Hematopoietic multipotent progenitor cell (in vitro differentiated cells): ENCODE measurements at places on chromosomes 12 and 14. TPM values are rescaled to one million over a fixed set of nuclear protein-coding genes. Genes with fewer than 3 reads are reported as not detected.

DNA sequence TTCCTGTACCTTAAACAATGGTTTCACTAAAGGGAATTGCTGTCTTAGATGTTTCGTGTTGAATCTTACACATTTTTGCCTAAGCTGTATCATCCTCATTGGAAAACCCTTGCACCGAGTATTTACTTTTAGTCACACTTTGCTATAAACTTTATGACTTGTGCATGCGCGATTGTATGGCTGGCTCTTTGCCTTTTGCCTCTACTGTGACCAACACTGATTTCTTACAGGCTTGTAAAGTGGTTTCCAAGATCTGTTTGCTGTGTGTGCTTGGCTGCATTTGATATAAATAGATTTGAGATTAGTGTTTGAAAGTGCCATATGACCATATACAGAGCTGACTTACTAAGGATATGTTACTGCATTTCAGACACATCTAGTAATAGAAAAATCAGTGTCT, 40.5 kb downstream of the RASSF3 start:
- DNase-seq, result no peak

DNA sequence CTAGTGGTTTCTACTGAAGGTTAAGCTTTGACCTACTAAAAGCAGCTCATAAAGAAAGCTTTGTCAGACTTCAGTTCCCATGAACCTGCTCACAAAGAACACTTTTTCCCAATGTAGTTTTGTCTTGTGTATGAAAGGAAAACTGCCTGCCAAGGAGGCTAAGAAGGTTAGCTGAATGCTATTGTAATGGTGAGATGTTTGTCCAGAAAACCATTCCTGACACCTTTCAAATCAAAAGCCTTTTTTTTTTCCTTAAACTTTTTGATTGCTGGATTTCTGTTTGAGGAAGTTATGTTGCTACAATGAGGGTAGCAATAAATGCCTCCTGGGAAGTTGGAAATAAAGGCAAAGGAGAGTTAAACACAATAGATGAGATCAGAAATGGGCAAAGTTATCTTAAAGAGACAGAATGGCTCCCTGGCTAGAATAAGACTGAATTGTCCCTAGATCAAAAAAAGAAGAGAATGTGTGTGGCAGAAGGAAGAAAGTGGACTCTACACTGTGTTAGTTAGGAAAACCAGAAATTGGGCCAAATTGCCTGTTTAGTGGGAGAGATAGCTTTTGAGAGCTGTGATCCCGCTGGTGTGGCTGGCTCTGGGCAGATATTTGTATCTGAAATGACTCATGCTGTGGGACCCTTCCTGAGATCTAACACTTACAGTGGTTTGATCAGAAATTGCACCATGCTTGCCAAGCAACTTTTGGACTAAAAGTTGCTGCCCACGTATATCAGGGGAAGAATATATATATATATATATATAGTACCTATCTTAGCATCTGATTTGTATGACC, 27.5 kb downstream of the TECPR2 start:
- no peak for DNase-seq

DNA sequence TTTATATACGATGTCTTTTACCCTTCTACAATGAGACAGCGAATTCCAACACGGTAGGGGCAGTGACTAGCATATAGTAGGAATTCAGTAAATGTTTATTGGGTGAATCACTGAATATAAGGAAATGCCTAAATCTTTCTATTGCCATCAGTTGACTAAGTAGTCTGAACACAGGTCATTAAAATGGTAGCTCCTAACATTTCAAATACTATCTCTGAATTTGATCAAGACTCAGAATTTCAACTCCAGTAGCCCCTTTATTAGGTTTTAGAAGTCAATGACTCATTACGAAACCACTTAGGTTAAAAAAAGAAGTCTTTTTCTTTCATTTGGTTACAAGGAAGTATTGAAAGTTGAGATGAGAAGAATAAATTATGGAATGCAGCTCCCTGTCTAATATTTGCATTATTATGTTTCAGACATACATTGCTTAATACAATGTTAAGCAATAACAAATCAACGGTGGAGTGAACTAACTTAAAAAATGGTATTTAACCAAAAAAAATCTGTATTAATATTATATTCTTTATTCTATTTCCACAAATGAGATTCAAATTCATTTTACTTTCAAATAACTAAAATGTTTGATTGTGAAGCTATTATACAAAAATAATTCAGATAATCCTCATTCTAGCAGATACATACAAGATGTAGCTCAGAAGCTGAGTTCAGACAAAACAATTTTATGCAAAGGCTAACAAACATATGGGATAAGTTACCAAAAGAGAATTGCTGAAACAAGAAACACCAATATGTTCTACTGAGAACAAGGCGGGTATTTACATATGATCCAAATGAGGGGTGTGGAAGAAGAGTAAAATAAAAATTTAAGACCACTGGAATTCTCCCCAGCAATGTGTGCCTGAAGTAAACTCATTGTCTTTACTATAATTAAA, 302.7 kb downstream of the CEP128 start:
- no peak for DNase-seq

DNA sequence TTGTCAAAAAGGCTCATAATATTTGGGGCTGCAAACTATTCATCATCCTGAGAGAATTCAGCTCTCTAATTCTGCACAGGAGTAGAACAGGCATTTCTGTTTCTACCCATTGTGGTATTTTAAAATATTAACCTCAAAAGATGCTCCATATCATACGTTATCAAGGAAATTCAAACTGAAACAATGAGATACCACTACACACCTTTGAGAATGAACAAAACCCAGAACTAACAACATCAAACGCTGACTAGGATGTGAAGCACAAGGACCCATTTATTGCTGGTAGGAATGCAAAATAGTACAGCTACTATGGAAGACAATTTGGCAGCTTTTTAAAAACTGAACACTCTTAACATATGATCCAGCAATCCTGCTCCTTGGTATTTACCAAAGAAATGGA, 171.8 kb downstream of the DUSP6 start:
- DNase-seq, result no peak

GRCh38 chr12:108455706-108456105, 59.4 kb upstream of the FICD start:
- no peak for DNase-seq

DNA sequence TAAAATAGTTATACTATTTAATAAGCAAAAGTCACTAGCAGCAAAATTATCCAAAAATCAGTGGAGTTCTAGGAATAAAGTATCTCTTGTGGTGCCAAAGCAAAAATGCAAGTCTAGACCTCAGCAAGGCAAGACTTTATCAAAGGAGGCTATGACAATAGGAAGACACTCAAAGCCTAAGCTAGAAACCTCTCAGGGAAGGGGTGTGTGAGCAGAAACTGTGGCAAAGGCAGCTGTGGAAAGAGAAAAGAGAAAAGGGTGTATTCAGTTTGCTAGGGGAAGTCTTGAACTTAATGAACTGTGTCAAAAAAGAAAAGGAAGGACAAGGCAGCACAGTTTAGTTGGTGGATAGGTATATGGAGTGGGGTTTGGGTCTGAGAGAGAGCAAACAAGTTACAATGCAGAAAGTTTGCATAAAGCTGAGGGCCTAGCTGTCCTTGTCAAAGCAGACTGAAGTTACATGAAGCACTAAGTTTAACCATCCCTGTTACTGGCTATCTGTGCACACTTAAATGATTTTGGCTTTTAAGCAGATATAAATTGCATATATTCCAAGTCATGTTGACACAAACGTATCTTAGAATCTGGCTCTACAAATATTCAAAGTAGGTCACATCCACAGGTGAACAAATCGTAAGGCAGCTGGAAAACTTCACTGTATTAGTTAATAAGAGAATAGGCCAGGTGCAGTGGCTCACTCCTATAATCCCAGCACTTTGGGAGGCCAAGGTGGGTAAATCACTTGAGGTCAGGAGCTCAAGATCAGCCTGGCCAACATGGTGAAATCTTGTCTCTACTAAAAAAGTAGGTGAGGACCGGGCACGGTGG, 31.0 kb upstream of the AMN1 start:
- no peak for DNase-seq

DNA sequence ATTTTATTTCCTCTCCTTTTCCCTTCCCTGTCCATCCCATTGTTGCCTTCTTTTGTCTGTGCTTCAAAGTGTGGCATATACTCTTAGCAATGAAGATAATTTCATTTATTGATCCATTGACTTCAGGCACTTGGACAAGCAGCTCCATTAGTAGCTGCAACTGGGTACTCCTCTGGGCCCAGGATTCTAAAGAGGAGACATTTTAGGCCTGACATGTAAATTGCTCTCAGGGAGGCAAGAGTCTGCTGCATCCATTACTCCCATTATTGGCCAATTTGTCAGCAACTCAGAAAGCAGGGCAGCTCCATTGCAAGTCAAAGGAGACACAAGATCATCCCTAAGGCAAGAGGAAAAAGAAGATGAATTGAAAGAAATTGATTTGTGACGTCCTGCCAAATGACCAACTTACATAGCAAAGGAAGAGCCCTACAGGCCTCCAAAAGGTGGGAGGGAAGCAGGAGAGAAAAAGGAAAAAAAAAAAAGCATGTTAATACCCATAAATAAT, 1094.1 kb upstream of the FLRT2 start:
- no peak for DNase-seq

DNA sequence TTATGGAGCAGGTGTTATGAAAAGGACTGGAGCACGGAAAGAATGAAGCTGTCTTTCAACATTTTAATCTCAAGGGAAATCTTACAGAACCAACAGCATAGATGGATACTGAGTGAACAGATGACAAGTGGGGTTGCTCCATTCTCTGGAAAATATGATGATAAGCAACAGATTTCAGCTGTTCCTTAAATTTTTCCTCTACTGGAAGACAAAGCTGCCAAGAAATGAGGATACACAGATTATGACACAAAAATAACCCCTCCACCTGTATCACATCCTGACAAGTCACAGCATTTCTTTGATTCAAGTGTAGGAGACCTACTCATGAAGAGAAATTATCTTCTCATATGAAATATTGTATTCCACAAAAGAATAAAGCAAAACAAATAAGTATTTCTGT, 13.0 kb upstream of the TMTC2 start:
- DNase-seq, result no peak

- no peak for DNase-seq
Observed at GRCh38 chr14:89408907-89409700, 7.9 kb downstream of the FOXN3 start.

DNA sequence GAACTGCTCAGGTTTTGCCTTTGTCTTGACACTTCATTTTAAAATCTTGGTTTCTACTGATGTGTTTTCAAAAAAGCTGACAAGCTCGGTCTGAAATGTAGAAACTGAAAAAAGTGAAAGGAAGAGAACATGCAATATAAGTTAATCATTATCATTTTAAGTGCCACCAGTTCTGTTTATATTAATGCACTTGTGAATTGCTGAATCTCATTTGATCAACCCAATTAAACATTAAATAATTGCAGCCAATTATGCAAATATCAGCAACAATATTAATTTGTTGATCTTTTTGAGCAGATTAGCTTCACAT, 133.8 kb downstream of the BCAT1 start:
- no peak for DNase-seq

- DNase-seq, result no peak
Observed at GRCh38 chr14:66174453-66174891, 311.7 kb upstream of the CCDC196 start.

Gene TAS2R7
- not detected for total RNA-seq

DNA sequence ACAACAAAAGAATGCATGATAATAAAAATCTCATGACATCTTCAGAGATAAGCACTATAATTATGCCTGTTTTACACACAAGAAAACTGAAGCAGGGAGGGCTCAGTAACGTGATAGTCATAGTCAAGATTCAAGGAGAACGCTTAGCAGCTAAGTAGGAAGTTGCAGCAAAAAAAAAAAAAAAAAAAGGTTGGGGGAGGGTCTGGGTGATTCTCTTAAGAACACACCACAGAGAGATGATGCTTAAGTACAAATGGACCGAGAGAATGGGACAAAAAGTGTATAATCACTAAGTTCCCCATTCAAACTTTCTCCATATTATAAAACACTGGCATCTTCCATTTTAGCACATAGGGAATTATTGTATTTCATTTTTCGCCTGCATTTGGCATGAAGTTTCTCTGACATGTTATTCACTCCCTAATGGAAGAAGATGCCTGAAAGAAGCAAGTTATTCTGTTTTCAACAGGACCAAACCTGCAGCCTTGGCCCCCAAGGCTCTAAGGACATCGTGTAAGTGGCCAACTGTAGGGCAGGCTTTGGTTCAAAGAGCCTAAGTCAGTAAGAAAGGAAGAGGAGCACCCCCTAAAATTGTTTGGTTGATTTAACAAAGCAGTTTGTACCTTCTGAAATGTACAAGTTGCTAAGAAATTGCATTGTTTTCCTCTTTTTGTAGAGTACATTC, 142.9 kb upstream of the TMPO start:
- no peak for DNase-seq

Gene MAP3K9
- total RNA-seq, result 0.27 TPM

Gene PIWIL1
- total RNA-seq, result not detected

Gene PTCSC3
- total RNA-seq, result not detected

Gene CLEC14A
- total RNA-seq, result 0.27 TPM

- DNase-seq, result peak; percentile 68
Observed at GRCh38 chr14:92615451-92615850, 101.9 kb downstream of the RIN3 start.

Gene FAM161B
- total RNA-seq, result 2.7 TPM

DNA sequence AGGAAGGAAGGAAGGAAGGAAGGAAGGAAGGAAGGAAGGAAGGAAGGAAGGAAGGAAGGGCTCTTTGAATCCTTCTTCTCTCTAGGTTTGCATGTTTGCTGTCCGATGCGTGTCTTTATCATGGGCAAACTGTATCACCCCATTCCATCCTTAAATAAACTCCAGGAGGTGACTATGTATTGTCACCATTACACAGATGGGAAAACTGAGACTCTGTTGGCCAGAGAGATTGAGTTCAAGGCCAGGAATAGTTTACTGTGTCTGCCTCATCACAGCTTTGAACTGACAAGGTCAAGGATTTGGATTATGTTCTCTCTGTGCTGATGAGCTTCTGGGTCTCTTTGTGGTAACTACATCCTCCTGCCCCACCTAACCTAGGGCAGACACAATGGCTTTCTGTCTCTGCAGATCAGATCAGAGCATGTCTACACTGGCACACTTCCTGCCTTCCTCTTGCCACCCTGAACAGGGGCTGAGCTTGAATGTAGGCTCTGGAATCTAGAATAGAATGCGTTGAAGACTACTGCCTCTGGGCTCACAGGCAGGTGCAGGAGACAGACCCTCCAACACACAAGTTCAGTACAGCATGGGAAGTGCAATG, 78.9 kb upstream of the MAP1LC3B2 start:
- no peak for DNase-seq

Gene BDKRB1
- not detected for total RNA-seq
